ENCODE measurements at places on chromosomes 5 and 9.

DNA sequence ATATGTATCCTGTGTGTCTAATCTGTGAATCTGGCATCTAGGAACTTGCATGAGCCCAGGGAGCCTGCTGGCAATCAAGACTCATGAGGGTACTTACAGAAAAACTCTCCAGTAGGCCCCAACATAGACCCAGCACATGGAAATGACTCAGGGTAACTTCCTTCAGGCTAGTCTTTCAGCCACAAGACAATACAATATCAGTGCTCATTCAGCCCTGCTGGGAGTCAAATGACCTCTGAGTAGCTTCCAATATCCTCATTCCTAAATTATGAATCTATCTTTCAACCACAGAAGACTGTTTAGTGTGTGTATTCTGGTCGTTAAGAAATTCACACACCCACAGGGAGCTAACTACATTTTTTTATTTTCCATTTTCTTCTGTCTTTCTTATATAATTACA is 1273.0 kb downstream of the EFNA5 start:
- no peak for DNase-seq

GRCh38 chr5:55386356-55386755 is 78.6 kb downstream of the MTREX start:
- DNase-seq: no peak

- DNase-seq: no peak
Measured at GRCh38 chr5:14035859-14036503, 91.5 kb upstream of the DNAH5 start.

DNA sequence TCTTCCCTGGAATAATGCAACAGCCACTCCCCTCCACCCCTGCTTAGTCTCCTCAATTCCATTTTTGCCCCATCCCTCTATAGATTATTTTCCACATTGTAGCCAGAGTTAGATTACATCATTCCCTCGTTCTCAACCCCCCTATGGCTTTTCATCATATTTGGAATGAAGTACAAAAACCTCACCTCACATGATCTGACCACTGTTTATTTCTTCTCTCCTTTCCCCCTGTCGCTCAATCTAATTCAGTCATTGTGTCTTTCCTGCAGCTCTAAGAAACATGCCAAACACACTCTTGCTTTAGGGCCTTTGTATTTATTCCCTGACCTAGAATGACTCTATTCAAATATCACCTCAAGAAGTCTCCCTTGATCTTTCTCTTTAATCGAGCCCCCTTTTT is 22.6 kb upstream of the HK3 start:
- DNase-seq: no peak

DNA sequence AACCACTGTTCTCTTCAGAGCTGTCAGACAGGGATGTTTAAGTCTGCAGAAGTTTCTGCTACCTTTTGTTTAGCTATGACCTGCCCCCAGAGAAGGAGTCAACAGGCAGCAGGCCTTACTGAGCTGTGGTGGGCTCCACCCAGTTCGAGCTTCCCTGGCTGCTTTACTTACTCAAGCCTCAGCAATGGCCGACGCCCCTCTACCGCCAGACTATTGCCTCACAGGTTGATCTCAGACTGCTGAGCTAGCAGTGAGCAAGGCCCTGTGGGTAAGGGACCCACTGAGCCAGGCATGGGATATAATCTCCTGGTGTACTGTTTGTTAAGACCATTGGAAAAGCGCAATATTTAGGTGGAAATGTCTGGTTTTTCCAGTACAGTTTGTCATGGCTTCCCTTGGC is 229.6 kb downstream of the TMEM167A start:
- DNase-seq: no peak

- DNase-seq: no peak
Measured at GRCh38 chr9:124840300-124840833, 12.9 kb upstream of the WDR38 start.

DNA sequence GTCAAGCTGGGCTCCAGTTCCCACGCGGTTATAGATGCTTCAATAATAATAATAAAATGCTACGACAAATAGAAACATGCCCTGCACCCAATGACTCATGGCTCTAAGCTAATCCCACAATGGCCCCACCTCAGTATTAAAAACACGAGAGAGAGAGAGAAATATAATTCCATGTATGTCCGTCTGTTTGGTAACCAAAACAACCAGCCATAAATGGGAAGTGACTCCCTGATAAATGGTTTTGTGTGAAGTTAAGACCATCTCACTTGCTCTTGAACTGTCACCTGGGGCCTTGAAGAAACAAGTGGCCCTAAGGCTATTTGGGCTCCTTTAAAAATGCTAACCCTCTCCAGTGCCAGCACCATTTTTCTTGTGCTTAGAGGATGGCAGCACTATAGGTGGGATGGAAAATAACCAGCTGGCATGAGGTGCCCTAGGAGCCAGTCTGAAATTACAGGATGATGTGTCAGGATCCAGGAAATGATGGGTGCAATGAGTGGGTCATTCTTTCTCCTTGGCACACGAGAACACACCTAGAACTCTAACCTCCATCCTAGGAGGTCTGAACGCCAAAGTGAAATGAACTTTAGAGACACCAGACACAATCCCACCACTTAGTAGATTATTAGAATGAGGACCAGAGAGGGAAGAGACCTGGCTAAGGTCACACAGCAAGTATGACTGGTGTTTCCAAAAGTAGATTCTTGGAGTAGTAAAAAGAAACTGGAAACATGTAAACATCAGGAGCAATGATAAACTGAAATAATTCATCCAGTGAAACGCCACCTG is 35.7 kb upstream of the ADRB2 start:
- no peak for DNase-seq

- no peak for DNase-seq
Measured at GRCh38 chr5:59208474-59208873, 625.6 kb downstream of the RAB3C start.

DNA sequence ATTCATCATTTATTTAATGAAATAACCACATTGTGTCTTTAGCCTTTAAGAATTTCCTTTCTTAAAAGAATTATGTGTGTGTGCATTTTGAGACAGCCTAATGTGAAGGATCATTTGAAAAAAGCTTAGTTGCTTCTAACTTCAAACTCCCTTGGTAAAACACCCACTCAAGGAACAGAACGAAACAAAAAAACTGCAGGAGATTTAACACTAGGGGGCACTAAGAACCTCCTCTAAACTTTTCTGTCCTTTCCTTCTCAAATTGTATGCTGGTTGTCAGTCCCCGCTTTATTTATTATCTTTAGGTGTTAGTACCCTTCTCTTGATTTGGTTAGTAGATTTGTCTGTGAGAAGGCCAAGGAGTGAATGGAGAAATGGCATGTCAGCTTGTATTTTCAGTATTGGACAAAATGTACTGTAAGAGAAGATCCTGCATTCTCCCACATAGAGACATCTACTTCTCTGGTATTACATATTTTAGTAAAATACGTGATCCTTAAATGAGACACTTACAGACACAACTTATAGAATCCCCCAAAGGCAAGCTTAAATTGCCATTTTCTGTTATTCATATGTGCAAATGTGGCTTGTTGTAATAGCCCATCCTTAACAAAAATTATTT is 229.7 kb downstream of the MRPS30 start:
- no peak for DNase-seq

DNA sequence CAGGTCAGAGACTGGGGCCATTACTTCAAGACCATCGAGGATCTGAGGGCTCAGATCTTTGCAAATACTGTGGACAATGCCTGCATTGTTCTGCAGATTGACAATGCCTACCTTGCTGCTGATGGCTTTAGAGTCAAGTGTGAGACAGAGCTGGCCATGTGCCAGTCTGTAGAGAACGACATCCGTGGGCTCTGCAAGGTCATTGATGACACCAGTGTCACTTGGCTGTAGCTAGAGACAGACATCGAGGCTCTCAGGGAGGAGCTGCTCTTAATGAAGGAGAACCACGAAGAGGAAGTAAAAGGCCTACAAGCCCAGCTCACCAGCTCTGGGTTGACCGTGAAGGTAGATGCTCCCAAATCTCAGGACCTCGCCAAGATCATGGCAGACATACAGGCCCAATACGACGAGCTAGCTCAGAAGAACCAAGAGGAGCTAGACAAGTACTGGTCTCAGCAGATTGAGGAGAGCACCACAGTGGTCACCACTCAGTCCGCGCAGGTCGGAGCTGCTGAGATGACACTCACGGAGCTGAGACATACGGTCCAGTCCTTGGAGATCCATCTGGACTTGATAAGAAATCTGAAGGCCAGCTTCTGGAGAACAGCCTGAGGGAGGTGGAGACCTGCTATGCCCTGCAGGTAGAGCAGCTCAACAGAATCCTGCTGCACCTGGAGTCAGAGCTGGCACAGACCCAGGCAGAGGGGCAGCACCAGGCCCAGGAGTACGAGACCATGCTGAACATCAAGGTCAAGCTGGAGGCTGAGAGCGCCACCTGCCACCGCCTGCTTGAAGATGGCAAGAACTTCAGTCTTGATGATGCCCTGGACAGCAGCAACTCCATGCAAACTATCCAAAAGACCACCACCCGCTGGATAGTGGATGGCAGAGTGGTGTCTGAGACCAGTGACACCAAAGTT is 9.3 kb downstream of the NIPBL start:
- no peak for DNase-seq

- no peak for DNase-seq
Measured at GRCh38 chr5:14818931-14819790, 52.4 kb downstream of the ANKH start.

GRCh38 chr5:23864786-23865185 is 357.4 kb downstream of the PRDM9 start:
- no peak for DNase-seq

- DNase-seq: no peak
Measured at GRCh38 chr5:30398423-30398822, 795.1 kb upstream of the CDH6 start.

DNA sequence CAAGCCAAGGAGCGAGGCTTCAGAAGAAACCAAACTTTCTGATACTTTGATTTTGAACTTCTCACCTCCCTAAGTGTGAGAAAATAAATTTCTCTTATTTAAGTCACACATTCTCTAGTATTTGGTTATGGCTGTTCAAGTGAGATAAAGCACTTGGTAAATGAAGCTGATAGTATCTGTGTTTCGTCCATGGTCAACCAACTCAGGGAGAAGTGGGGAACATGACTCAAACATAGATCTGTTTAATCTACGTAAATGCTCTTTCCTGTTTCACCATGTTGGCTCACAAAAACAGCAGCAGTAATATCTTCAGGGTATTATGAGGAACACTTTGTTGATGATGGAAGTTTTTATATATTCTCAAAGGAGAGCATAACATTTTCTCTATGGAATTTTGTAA is 2167.2 kb upstream of the C9orf72 start:
- peak; percentile 55 for DNase-seq

GRCh38 chr9:137515338-137515724 is 34.9 kb downstream of the PNPLA7 start:
- DNase-seq: no peak

GRCh38 chr9:124261736-124262648 is 4.2 kb downstream of the NEK6 start:
- DNase-seq: no peak

GRCh38 chr5:148791334-148791667 is 35.1 kb upstream of the ADRB2 start:
- DNase-seq: no peak

DNA sequence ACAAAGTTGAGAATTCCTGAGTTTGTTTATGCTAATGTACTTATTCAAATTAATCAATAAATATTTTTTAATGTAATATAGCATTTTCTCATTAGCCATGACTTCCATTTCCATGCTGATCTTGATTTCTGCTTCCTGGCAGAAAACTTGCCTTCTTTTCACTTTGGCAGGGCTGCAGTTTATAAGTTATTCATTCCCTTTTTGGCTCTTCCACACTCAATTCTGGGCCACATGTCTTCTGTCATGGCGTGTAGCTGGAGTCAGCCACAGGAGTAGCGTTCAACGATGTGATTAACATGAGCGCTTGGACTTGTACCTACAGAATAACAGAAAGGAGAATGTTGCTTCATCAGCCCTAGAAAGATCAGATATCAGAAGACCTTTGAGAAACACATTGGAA is 172.9 kb downstream of the CFAP90 start:
- no peak for DNase-seq

DNA sequence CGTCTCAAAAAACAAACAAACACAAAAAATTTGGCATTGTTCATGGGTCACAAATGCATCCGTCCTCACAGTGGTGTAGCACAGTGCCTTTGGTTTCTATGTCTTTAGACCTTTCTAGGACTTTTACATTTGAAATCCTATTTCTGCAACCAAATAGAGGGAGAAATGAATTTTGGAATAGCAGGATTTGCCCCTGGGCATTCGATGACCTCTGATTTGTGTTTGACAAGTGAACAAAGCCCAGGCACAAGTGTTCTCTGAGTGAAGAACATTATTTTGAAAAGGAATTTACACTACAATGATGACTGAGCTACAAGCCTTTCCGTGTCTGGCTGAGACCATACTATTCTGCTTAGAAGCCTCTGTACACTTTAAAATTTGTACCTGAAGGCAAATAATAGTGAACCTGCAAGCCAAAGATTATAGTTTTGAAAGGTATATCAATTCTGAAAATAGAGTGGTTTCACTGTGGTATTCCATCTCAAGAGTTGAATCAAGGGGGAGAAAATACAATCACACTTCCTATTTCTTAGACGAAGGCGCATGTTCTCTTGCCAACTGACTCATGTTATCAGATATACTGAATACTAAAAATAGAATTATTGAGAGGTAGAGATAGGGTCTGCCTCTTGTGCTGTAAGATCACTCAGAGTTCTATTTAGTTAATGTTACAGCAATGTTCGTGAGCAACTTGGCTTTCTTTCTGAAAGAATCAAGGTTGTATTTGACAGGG is 297.6 kb downstream of the KDM4C start:
- DNase-seq: no peak

- no peak for DNase-seq
Measured at GRCh38 chr5:153014194-153014593, 476.3 kb upstream of the GRIA1 start.

DNA sequence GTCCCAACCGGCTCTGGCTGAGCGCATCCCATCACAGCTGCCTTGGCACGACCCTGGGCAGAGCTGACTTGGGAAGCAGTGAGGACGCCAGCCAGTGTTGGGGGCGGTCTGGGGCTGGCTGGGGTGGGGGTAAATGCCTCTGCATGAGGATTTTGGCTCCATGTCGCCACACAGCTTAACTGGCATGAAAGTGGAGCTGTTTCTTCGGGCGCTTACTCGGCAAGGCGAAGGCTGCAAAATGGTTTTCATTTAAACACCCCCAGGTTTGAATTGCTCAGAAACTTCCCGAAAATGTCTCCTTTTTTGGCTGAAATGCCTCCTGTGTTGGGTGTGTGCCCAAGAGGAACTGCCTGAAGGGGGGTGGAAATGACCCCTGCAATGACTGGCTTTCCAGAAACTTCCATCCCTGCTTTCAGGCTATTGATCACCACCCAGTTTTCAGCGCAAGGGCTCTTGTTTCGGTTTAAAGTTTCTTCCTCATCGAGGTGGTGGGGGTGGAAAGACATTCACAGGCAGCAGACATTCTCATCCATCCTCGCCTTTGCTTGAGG is 38.3 kb downstream of the PTGES start:
- DNase-seq: no peak

GRCh38 chr9:117245175-117245829 is 169.6 kb downstream of the ASTN2 start:
- DNase-seq: no peak

Measured in T-helper 2 cell (primary cell).